ENCODE measurements at places on chromosomes 12 and 14.

GRCh38 chr12:132320767-132321211 is 8.6 kb downstream of the GALNT9 start:
- no peak for DNase-seq

GRCh38 chr14:100073576-100074430 is 8.6 kb downstream of the EVL start:
- no peak for DNase-seq

- no peak for DNase-seq
Observed at GRCh38 chr14:33833706-33834465, 117.0 kb downstream of the EGLN3 start.

- DNase-seq, result no peak
Observed at GRCh38 chr14:63510538-63510937, 32.6 kb downstream of the PPP2R5E start.

- DNase-seq, result no peak
Observed at GRCh38 chr12:106733660-106734059, 40.8 kb upstream of the RIC8B start.

All from CD4-positive, alpha-beta T cell treated with Interferon gamma for 1 hour (primary cell).